ENCODE measurements at places on chromosomes 6 and 20.

DNA sequence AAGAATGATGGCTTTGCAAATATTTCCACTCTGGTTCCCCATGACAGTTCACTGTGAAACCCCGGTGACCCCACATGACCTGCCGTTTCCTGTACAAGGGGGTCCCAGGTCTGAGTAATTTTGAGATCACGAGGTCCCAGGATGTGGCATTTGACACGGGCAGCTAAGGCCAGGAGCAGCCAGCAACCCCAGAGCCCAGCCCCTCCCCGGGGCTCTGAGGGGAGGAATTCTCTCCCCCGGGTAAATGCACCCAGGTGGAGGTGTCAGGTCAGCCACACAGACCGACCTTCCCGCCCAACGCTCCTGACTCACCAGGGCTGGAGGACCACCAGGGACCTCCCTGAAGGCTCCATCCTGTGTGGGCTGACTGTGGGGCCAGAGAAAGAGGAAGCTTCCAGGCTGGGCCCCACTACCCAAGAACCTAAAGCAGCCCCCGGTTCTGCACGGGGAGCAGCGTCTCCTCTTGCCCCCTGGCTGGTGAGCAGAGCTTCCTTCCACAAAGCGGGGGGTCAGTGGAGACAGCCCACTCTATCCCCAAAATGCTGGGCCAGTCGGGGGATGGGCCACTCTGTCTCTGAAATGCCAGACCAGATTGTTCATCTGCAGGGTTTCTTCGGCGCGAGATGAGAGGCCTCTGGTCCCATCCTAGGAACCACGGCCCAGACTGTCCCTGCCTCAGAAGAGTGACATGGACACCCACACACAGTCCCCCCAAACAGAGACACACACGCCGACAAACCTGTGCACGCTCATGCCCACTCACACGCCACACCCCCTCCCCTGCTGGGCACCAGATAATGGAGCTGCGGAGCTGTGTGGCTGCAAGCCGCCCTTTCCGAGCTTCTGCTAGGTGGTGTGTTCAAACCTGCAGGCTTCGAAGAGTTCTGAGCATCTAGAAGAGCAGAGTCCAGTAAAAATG lies 23.4 kb upstream of the SLCO4A1 start:
- DNase-seq = peak; percentile 88

GRCh38 chr6:134466771-134467525 lies 149.0 kb upstream of the SGK1 start:
- no peak for DNase-seq

DNA sequence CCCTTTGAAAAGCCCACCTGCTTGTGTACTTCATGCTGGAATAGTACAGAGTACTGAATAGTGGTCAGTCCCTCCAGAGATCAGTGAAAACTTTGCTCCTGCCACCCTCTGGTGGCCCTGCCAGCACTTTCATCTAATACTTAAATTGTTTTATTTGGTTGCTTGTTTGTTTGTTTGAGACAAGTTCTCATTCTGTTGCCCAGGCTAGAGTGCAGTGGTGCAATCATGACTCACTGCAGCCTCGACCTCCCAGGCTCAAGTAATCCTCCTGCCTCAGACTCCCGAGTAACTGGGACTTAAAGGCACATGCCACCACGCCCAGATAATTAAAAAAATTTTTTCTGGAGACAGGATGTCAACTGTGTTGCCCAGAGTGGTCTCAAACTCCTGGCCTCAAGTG lies 9.1 kb downstream of the FAM83D start:
- DNase-seq = peak; percentile 25

DNA sequence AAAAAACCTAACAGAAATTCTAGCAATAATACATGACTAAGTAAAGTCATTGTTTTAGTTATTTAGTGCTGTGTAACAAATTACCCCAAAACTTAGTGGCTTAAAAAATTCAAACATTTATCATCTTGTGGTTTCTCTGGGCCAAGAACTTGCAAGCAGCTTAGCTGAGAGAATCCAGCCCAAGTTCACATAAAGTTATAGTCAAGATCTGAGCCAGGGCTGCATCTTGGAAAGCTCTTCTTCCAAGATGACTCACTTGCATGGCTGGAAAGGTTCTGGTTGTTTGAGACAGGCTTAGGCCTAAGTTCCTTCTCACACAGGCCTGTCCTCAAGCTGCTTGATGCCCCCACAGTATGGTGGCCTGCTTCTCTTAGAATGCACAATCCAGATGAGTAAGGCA lies 217.8 kb upstream of the TSHZ2 start:
- no peak for DNase-seq

DNA sequence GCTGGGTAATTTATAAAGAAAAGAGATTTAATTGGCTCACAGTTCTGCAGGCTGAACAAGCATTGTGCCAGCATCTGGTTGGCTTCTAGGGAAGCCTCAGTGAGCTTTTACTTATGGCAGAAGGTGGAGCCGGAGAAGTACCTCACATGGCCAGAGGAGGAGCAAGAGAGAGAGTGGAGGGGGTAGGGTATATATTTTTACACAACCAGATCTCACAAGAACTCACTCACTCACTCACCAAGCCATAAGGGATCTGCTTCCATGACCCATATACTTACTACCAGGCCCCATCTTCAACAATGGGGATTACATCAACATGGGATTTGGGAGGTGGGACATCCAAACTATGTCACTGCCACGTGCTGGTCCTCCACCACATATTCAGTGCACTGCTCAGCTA lies 152.6 kb upstream of the PRND start:
- DNase-seq = no peak

- DNase-seq = no peak
Observed at GRCh38 chr6:1842334-1842733, 232.6 kb downstream of the FOXC1 start.

DNA sequence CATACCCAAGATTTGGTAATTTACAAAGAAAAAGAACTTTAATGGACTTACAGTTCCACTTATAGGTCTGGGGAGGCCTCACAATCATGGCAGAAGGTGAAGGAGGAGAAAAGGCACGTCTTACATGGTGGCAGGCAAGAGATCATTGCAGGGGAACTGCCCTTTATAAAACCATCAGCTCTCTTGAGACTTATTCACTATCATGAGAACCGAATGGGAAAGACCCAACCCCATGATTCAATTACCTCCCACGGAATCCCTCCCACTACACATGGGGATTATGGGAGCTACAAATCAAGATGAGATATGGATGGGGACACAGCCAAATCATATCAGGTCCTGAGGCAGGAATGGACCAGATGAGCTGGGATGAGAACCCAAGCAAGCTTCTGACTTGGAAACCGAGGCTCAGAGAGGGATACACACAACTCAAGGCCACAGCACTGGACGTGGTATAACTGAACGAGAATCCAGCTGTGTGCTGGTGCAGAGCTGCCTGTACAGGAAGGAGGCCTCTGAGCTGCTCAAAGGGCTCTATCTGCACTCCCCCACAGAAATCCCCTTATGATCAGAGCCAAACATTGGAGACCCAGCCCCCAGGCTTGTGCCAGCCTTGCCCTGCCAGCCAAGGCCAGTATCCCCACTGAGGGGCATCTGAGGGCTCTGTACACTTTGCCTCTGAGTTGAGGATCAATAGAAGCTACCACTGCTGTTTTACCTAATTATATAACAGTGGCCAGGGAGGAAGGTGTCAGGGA lies 137.8 kb downstream of the CEBPB start:
- DNase-seq = no peak

GRCh38 chr6:117677553-117678141 lies 2.4 kb downstream of the NUS1 start:
- no peak for DNase-seq

GRCh38 chr6:71349976-71350615 lies 61.5 kb downstream of the OGFRL1 start:
- DNase-seq = no peak

DNA sequence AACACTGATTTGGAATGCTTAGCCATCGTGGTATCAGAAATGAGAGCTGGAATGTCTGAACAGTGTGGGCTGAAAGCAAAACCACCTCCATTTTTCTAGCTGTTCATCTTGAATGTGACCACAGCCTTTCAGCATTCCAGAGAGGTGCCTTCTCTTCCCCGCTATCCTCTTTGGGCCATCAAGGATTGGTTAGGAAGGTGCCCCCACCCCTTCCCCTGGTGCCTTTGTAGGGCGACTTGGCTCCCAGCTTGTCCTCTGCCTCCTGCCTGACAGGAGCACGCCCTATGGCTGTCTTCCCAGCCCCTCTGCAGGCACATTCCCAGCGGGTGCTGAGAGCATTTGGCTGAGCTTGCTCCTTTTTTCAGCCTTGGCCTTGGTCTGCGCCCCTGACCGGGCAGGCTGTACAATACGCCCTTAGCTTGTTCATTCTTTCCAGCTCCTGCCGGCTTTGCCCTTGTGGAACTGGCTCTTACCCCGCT lies 97.5 kb downstream of the ARMC2 start:
- DNase-seq = no peak

Measured in RCC 7860 (cell line).